ENCODE measurements at places on chromosomes 5 and 9.

DNA sequence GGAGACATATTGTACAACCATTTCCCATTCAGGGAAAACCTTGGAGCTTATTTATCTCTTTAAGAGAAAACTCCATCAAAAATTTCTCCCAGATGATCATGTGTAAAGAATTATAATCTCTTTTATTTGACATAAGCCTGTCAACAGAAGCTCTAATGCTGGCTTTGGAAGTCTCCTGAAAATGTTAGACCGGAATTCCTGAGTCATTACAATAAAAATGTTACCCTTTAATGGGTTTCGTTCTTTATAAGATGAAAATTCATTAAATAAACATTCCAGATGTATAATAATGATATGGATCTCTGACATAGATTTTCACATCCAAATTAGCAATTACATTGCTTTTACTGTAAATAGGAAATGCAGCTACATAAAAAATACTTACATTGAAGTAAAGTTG lies 1036.4 kb downstream of the EFNA5 start:
- no peak for DNase-seq

DNA sequence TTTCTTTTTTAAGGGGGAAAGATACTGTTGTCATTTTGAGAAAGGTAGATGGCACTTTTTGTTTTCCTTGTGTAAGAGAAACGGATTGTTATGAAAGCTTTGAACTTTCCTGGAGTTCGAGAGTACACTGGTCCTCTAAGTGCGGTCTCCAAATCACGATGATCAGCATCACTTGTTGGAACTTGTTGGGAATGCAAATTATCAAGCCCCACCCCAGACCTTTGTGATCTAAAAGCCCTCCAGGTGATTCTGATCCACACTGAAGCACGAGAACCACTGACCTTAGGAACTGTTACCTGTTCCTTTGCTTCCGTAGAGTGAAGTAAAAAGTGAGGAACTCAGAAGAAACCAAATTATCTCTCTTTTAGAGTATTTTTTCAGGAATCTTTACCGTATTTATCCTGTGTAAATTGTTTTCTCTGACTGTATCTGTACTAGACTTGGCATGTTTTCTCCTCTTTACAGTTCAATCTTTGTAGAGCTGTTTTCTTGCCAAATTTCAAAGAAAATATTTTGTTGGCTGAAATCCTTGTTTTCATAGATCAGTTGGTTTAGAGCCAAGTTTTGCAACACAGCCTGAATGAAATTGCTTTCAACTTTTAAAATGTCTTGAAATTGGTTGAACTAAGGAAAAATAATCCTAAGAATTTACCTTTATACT lies 4.0 kb downstream of the MAT2B start:
- no peak for DNase-seq

DNA sequence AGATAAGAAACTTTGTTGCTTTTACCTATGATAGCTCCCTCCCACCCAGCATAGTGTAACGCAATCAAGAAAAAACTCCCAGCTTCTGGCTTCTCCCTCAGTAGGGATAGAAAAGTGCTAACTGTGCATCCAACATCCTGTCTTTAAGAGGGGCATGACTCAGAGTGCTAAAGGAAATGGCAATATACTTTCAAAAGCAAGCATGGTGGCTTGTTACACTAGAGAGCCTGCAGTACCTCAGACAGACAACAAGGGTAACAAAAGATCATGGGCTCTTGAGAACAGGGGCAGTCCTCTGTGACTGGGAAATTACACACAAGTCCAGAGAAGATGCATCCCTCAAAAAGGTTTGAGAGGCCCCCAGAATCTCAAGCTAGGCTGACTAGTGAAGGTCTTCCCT lies 37.8 kb downstream of the PRELID2 start:
- no peak for DNase-seq

DNA sequence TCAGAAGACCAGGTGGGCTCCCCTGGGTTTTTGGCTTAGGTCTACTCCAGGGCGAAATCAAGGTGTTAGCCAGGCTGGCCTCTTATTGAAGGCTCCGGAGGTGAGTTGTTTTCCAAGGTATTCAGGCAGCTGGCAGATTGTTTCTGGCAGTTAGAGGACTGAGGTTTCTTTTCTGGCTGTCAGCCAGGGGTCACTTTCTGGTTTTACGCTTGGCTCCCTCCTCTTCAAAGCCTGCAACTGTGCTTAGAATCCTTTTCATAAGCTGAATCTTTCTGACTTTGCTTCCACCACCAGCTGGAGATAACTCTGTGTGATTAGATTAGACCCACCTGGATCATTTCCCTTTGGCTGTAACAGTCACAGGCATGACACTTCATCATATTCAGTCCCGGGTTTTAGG lies 24.6 kb downstream of the RFK start:
- no peak for DNase-seq

DNA sequence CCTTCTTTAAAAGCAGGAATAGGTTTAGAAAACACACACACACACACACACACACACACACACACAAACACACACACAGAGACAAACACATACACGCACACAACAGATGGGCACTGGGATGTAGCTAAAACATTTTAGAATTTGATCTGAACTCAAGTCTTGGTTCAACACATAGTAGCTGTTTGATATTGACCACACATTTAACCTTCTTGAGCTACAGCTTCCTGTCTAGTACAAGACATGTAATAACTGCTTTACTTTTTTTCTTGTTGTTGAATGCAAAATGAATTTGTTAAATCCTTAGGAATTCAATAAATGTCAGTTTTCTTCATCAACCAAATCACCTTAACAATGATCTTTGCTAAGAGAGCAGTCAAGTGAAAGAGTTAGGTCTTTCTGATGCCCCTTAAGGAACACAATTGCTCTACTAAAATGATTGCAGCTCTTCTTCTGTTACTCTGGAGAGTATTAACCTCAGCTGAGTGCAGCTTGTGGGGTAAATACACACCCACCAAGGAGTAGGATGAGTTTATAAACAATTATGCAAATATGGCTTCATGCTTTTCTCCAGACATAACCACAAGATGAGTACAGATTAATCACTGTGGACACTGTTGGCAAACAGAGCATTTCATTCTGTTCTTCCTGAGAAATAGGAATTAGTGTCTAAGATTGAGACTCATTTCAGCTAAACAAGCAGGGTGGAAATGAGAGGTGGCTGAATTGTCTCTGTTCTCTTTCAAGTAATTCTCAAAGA lies 302.9 kb upstream of the PAPPA start:
- DNase-seq: no peak

DNA sequence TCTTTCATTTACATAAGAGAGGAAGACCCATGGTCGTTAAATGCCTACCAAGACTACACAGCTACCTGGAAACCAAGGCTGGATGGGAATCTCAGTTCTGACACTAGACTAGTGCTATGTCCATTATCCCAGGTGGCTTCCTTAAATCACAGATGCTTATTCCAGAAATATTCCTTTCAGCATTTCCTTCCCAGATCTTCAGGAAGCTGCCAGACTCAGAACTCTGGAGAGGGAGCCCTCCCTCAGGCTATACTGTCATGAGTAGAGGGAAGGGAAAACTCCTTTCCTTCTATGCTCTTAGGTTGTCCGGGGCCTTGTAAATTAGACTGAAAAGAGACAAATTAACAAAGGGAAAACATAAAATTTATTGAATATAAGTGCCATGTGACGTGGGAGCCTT lies 20.8 kb downstream of the FREM1 start:
- no peak for DNase-seq

DNA sequence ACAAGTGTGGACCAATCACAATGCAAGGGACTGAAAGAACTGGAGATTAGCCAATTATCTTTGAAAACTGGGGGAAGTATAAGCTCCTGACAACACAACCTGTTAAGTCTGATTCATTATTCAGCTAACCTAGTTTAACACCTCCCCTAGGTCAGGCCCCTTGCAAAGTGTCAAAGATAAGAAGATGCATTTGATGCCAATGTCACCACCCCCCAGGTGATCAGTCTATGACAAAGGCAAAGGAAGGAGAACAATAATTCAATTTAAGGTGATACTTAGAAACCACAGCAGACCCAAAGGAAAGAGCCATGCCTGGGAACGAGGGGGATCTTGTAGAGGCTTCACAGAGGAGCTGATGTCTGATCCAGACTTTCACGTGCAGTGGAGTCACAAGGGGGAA lies 137.9 kb downstream of the FBXL7 start:
- DNase-seq: no peak

DNA sequence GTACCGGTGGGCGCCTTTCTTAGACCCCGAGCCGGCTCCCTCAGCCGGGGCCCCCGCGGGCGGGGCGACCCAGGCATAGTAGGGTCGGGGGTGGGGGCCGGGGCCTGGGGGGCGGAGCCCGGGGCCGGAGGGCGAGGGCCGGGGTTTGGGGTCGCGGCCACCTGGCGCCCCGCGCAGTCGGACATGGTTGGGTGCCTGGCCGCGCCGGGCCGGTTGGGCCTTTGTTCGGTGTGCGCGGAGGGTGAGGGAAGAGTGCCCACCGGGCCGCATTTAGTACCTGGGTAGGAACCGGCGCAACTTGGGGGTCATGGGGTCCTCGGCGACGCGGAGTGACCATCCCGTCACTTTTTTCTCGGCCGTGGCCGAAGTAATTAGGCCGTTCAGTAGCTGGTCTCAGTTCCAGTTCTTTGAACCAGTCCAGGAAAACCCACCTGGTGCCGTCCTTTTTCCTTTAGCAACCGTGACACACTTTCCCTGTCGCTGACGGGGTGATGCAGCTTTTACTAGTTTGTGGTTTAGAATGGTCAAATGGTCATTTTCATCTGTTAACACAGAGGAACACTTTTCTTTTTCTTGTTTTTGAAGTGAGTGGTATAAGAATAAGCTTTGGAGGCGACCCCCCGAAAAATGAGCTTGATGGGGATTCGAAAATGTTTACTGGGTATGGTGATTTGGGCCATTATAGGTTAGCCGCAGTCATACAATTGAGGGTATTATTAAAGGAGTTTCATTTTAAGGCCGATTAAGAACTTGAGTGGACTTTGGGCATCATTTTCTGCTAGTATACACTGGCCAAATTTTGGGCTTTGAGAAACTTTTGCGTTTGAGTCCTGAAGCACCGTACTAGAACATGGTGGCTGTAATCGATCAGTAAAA lies 589 bp downstream of the CKS2 start:
- DNase-seq: peak; percentile 14

GRCh38 chr9:70802206-70802605 lies 319.2 kb downstream of the TRPM3 start:
- no peak for DNase-seq

DNA sequence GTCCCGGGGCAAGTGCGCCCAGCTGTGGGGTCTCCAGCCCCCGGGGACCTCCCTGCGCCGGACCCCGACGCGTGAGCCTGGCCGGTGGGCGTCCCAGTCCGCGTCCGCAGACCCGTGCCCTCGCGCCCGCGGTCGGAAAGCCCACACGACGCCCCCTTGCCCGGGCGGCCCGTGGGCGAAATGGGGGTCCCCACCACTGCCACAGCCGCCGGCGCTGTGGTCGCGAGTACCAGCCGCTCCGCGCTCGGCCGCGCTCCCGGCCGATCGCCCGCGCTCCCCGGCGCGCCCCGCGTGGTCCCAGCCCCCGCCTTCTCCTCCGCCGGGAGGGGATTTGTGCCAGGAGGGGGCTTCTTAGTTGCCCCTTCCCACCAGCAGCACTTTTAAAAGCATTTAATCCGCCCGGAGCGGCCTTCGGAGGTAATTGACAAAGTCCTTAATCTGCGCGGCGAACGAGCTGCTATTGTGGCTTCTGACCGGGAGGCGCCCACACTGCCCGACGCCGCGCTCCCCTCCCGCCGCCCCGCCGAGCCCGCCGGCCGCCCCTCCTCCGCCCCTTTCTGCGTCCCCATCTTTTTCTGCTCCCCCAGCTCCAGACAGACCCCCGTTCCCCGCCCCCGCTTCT lies 469 bp upstream of the FIBCD1 start:
- DNase-seq: no peak
